ENCODE measurements at places on chromosomes 5 and 9.

GRCh38 chr9:107484117-107484723 is 5.3 kb downstream of the KLF4 start:
- peak; percentile 58 for DNase-seq

- DNase-seq, result peak; percentile 4
Observed at GRCh38 chr5:76082772-76083554, at the start of gene SV2C. Gene SV2C, plus strand, starts transcription at chr5:76083383. Its CDS starts 48,368 bp downstream, at chr5:76131751.

DNA sequence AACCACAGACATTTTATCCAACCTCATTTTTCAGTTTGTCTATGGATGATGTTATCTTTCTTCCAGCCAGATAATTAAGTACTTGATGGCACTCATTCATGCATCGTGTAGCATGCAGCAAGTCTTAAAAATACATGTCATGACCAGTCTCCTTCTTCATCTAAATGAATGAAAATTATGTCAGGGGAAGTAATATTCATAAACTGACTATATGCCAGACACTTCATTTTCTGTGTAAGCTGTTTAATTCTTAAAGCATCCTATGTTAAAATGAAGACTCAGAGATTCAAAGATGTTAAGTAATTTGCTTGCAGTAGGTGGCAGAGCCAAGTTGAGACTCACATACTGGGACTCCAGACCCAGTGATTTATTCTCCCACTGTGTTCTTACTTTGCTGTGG is 181.7 kb upstream of the CD180 start:
- no peak for DNase-seq

DNA sequence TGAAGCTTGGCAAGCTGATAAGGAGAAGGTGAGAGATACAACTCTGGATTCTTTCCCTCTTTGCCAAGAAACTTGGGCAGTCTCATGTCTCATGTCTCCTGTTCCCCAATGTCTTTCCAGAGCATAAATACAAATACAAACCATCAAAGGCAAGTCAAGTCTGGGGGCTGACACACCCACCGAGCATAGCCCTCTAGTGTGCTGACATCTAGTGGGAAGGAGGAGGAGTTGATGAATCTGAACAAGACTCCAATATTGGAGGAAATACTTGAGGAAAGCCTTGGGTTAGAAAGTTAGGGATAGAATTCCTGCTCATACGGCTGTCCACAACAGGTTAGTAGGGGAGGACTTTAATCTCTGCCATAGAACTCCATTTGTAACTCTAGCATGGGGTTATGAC is 8.6 kb downstream of the MLANA start:
- DNase-seq, result no peak

- DNase-seq, result no peak
Observed at GRCh38 chr9:92308893-92309292, 15.4 kb upstream of the IARS1 start.

- DNase-seq, result no peak
Observed at GRCh38 chr5:138833726-138834480, 41.2 kb downstream of the LRRTM2 start.

GRCh38 chr5:142600611-142601358 is 85.1 kb downstream of the FGF1 start:
- DNase-seq, result no peak
